Psoas muscle (tissue), 8 donors: ENCODE measurements at places on chromosomes 13 and 19. TPM values are rescaled to one million over a fixed set of nuclear protein-coding genes. Genes with fewer than 3 reads are reported as not detected.

The FUT2 gene
- not detected for total RNA-seq

DNA sequence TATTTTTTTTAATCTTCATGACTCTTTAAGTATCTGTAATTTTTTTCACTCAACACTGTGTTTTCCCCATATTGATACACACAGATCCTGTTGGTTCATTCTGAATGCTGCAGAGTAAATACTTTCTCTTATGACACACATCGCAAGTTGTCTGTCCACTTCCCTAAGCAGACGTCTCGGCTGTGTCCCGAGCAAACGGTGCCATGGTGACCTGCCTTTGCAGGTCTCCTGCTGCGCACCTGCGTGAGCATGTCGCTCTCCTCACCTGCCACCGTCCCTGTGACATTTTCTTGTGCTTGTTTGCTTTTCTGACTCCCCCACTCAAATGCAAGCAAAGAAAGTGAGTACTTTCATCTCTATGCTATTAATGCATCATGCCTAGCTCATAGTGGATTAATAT, 57.8 kb downstream of the CCDC70 start:
- H3K27ac ChIP-seq, result no peak overlapping the region
- H3K4me3 ChIP-seq, result no peak overlapping the region
- H3K36me3 ChIP-seq, result no peaks in the 10 kb centered on the region
- no peaks in the 10 kb centered on the region for H3K4me1 ChIP-seq
- no peaks in the 10 kb centered on the region for H3K27me3 ChIP-seq

The CYSLTR2 gene
- 0.04 TPM for total RNA-seq

DNA sequence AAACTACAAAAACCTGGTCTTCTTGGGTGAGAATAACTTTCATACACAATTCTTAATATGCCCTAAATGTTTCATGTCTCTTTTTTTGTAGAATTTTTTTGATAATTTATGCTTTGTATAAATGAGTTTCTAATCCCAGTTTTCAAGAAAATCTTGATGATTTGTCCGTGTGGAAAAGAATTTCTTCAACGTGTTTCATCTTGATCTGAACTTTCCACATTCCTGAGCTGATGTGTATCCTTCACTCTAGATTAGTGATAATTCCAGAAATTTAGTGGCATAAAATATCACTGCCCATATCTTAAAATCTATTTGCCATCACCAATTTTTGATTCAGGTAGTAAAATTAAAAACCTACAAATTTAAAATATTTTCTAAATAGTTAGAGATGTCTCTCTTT, 24.6 kb downstream of the ZNF431 start:
- H3K27ac ChIP-seq, result no peak overlapping the region
- H3K4me3 ChIP-seq, result no peak overlapping the region
- no peaks in the 10 kb centered on the region for H3K4me1 ChIP-seq
- H3K27me3 ChIP-seq, result no peaks in the 10 kb centered on the region
- no peaks in the 10 kb centered on the region for H3K36me3 ChIP-seq

DNA sequence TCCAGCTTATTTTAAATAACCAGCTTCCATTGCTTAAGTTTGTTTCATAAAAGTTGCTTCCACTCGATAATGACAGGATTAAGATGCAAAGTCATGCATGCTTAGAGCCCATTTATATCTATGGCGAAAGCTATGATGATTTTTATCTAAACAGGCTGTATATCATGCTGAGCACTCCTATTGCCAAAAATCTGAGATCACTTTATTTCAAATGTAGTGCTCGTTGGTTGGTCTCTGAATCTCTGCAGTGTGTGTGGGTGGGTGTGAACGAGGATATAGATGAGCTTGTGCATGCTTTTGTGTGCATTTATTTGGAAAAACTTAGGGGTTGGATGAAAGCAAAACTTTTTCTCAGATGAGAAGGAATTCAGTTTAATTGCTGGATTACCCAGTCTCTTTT, 27.0 kb upstream of the ARGLU1 start:
- no peak overlapping the region for H3K27ac ChIP-seq
- H3K4me1 ChIP-seq, result no peaks in the 10 kb centered on the region
- H3K27me3 ChIP-seq, result no peaks in the 10 kb centered on the region
- no peak for DNase-seq
- H3K36me3 ChIP-seq, result no peaks in the 10 kb centered on the region
- no peak overlapping the region for H3K4me3 ChIP-seq

DNA sequence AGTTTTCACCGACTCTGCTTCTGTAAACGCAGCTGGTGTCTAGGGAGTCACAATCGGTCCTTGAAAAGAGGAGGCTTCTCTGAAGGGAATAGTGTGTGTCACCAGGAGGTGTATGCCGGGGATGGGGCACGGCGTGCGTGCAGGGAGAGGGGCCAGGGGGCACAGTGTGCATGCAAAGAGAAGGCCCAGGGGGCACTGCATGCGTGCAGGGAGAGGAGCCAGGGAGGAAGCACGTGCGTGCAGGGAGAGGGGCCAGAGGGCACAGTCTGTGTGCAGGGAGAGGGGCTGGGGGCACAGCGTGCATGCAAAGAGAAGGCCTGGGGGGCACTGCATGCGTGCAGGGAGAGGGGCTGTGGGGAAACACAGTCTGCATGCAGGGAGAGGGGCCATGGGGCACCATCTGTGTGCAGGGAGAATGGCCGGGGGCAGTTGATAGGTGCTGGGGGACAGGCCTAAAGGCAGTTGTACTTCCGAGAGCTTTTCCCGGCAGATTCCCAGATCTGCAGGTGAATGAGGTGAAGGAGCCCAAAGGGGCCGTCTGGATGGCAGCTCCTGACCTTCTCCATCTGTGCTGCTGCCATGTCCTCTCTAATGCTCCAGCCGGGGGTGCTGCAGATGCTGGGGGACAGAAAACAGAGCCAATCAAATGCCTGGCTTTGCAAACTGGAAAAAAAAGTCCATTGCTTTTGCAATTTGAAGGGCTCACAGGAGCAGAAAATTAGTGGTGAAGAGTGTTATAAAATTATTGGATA, 36.4 kb downstream of the ATP11A start:
- no peaks in the 10 kb centered on the region for H3K36me3 ChIP-seq
- H3K4me1 ChIP-seq, result peaks cover 62% of the 10 kb centered on the region
- H3K27ac ChIP-seq, result peak overlapping the region; percentile 83
- H3K27me3 ChIP-seq, result no peaks in the 10 kb centered on the region

DNA sequence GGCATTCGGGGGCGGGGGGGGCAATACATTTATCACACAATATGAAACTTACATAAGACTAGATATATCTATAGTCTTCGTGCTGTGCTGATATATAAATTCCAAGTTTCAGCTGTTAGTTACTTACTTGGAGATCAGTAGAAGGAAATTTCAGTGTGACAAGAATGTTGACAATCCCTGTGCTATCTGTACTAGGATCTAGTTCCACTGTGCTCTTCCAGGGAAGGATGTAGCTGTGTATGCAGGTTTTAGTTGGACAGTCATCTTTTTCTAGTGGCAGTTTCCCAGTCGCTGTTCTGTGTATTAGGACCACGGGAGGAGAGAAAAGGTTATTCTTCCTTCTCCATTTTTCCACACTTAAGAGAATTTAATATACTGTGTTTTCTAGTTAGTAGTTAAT, 3.2 kb upstream of the TRIM13 start:
- H3K36me3 ChIP-seq, result peaks cover under 1% of the 10 kb centered on the region
- H3K4me3 ChIP-seq, result no peak overlapping the region
- no peaks in the 10 kb centered on the region for H3K27me3 ChIP-seq
- H3K27ac ChIP-seq, result no peak overlapping the region
- peaks cover 10% of the 10 kb centered on the region for H3K4me1 ChIP-seq

- no peaks in the 10 kb centered on the region for H3K36me3 ChIP-seq
- no peaks in the 10 kb centered on the region for H3K4me1 ChIP-seq
- H3K4me3 ChIP-seq, result no peak overlapping the region
- H3K27ac ChIP-seq, result no peak overlapping the region
These were observed 136.1 kb downstream of the PCDH9 start for GRCh38 chr13:67094078-67094477.

The WDR87 gene
- total RNA-seq, result not detected

DNA sequence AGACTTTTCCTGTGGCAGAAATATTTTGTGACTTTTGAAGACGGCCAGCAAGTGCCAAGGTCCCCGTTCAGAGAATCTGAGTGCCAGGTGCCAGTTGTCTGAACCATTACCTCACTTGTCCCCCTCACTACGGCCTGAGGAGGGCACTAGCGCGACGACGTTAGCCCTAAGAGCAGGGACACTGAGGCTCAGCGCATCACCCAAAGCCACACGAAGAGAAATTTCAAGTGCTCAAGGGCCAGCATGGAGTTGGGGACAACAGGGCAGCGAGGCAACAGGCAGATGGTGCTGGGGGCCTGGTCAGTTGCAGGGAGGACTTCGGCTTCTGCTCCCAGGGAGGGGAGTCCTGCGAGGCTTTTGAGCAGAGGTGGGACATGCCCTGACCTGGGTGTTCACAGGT, 9.5 kb upstream of the TYK2 start:
- no peaks in the 10 kb centered on the region for H3K4me1 ChIP-seq
- peaks cover 44% of the 10 kb centered on the region for H3K36me3 ChIP-seq
- no peak overlapping the region for H3K27ac ChIP-seq
- no peak overlapping the region for H3K4me3 ChIP-seq

The GAPDHS gene
- not detected for total RNA-seq

DNA sequence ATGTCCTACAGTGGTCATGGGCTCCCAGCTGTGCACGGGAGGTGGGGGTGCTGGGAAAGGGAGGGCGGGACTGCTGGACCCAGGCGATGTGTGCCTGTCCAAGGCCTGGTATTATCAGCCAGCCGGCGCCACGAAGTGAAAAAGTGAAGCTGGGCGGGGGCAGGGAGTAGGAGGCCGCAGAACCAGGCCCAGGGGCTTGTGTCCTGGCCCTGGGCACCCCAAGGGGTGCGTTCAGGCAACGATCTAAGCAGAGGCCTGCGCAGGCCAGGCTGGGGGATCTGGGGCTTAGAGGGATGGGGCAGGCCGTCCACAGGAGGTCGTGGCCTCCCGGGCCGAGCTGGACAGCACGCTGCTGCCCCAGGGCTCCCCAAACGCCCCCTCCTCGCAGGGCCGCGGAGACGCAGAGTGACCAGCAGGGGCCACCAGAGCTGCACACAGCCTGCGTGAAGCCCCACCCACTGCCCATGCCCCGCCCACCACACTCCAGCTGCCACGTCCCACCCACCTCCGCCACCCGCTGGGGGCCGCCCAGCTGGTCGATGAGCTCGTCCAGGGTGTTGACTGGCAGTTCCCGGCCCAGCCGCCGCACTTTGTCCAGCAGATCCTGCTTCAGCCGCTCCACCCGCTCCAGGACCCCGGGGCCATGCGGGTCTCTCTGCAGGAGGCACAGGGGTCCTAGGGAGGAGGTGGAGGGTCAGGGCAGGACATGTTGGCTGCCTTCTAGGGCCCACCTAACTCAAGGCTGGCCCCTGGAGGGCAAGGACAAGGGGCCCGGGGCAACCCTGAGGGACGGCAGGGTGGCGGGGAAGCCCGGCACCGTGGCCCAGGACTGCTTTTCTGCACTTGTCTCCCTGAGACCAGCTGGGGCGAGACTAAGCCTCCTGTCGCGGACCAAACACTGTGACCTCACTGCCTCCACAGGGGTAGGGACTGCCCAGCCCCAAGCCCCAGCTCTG, 9.5 kb downstream of the GPX4 start:
- DNase-seq, result peak; percentile 97
- peak overlapping the region; percentile 80 for H3K27ac ChIP-seq
- H3K4me1 ChIP-seq, result no peaks in the 10 kb centered on the region
- peaks cover 87% of the 10 kb centered on the region for H3K36me3 ChIP-seq
- peak overlapping the region; percentile 33 for H3K4me3 ChIP-seq

The MEGF8 gene
- total RNA-seq, result 19.4 TPM

DNA sequence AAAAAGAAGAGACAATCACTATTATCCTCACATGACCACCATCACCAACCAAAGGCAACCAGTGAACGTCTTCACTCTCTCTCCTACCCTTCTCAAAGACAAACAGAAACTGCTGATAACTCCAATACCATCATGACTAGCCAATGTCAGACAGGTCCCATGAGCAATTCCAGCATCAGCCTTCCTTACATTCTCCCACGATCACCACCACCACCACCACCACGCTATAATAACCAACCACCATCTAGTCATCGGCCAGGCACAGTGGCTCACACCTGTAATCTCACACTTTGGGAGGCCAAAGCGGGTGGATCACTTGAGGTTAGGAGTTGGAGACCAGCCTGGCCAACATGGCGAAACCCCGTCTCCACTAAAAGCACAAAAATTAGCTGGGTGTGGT, 3.9 kb downstream of the MYO1F start:
- no peaks in the 10 kb centered on the region for H3K27me3 ChIP-seq
- no peak for DNase-seq
- H3K36me3 ChIP-seq, result no peaks in the 10 kb centered on the region

DNA sequence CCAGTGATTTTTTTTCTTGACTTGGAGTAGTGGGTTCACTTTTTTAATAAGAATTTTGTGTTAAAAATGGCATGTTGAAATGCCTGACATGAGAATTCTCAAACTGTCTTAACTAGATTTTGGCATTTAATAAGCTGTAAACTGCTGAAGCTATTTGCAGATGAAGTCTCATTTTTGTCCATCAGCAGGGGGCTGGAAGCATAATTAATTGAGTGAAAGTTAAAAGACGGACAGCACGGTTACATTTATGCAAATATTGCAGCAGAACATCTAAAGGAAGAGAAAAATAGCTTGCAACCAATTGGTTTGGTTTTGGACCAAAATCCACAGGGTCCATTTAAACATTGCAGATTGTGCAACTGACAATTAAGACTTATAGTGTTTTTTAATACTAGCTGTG, 837.3 kb upstream of the KLHL1 start:
- H3K27me3 ChIP-seq, result no peaks in the 10 kb centered on the region
- H3K4me1 ChIP-seq, result no peaks in the 10 kb centered on the region
- H3K4me3 ChIP-seq, result no peak overlapping the region
- H3K36me3 ChIP-seq, result no peaks in the 10 kb centered on the region
- no peak for DNase-seq

DNA sequence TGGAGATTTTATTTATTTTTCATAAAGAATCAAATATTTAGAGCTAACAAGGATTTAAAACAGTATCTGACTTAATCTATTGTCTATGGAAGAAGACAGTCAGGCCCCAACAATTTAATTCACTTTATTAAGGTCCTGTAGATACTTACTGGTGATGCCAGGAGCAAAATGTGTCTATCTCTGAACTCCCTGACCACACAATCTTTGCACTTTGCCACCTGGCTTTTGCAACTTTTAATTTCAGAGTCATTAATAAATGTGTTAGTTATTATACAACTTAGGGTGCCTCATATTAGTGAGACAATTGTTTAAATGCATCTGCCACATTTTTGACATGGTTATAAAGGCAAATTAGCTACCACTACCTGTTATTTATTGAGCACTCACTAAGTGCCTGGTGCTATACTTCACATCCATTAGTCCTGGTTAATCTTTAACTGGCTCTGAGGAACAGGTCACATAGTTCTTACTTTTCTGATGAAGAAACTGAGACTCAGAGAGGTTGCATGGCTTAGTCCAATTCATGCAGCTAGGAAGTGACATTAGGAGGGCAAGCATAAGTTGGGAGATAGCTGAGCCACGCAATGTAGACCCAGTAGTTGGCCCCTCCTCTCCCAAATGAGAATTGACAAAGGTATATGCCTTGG, 297.9 kb downstream of the DCT start:
- no peaks in the 10 kb centered on the region for H3K4me1 ChIP-seq
- no peak overlapping the region for H3K4me3 ChIP-seq
- no peaks in the 10 kb centered on the region for H3K27me3 ChIP-seq
- no peaks in the 10 kb centered on the region for H3K36me3 ChIP-seq

DNA sequence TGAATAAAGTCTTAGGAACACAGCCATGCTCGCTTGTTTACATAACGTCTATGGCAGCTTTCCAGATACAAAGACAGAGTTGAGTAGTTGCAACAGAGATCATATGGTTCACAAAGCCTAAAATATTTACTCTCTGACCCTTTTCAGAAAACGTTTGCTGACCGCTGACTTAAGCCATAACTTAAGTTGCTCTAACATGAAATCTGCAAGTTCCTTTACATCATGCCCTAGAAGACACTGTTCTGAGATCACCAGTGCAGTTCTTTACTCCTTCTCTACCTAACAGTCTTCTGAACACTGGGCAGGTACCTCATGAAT, 166.4 kb downstream of the DCLK1 start:
- H3K4me3 ChIP-seq, result no peak overlapping the region
- no peaks in the 10 kb centered on the region for H3K36me3 ChIP-seq
- H3K27ac ChIP-seq, result no peak overlapping the region
- no peaks in the 10 kb centered on the region for H3K27me3 ChIP-seq
